ENCODE measurements at places on chromosomes 3 and 15.

DNA sequence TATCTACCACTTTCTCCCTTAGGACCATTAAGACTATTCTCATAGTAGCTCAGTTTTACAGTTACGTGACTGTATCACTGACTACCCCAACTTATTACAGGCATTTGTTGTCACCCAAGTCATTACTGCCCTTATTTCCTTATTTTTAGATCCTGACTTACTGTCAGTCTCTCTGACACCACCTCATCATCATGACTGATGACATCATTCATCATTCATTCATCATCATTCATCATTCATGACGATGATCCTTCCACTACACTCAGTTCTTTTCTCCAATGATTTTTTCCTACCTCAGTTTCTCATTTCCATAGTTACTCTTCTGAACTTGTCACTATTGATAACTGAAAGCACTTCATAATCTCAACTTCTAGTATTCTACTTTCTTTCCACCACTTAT, 83.8 kb downstream of the ADAM10 start:
- no peak for DNase-seq

- DNase-seq = peak; percentile 21
These were observed 8.6 kb upstream of the SST start for GRCh38 chr3:187678726-187679268.

- no peak for DNase-seq
These were observed 56.3 kb downstream of the OSBPL10 start for GRCh38 chr3:31924610-31925270.

- DNase-seq = no peak
These were observed 129.4 kb downstream of the FBN1 start for GRCh38 chr15:48516121-48516520.

- no peak for DNase-seq
These were observed 158.7 kb downstream of the CGGBP1 start for GRCh38 chr3:87900061-87900460.

DNA sequence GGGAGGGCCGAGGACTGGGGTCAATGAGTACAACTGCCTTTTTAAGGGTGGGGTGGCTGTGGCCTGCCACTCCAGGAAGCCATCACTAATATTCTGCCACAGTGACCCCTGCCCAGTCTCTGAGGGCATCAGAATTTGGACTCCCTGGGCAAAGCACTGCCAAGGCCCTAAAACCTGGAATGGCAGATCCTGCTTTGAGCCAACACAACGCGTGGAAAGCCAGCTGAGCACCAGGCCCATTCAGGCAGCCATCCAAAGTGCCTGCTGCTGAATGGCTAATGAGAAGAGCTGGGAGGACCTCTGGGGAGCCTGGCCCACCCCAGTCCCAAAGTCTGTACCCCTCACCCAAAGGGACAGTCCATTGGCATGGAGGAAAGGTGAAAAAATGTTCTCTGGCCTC, 5.0 kb downstream of the TWF2 start:
- no peak for DNase-seq

DNA sequence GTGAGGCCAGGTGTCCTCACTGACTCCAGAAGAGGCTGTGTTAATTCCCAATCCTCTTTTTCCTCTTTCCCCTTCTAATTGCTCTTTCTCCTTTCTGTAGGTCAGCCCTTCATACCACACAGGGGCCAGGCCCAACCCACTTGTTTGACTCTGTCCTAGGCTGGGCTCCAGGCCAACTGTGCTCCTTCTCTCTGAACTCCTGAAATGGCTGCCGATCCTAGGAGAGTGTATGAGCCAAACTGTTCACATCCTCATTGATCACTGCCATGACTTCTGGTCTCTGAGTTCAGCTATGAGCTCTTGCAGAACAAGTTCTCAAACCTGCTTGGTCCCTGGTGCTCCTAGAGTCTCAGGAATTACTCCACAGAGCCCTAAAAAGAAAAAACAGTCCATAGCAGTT, 145.1 kb downstream of the VGLL4 start:
- peak; percentile 74 for DNase-seq

DNA sequence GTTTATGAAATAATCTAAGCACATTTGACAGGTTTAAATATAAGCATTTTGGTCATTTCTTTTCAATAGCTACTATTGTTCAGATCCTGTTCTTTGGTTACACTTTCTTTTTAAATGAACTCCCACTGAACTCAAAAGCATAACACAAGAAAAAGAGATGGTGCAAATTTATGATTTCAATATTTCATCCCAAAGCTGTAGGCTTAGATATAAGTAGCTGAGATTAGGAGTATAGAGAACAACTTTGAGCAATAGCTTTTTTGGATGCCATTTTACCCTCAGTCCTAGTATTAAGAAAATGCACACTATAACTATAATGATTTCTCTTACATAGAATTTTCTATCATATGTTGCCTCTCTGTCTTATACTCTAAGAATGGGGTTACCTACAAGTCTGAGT, 213.8 kb downstream of the ATP8B4 start:
- DNase-seq = no peak

DNA sequence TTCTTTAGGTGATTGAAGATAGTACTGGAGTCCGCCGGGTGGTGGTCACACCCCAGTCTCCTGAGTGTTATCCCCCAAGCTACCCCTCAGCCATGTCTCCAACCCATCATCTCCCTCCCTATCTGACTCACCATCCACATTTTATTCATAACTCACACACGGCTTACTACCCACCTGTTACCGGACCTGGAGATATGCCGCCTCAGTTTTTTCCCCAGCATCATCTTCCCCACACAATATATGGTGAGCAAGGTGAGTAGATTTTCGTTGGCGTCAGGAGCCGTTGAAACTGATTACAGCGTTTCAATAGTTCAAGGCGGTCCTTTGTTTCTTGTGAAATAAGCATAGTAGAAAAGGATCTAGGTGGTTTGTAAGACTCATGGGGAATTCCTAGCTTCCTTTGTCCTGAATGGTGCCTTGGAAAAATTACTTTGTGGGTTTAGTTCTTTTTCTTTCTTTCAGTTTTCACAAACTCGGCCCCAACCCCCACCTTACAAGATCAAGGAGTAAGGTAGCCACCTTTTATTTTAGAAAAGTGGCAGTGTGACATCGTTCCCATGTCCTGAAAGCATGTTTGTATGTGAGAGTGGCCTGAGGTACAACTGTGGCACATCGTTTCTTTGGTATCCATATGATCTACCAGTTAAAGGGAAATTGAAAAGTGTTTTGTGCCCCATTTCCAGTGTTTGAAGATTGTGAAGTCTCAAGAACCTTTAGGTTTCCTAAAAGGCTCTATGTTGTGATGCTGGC, 200.6 kb downstream of the GHSR start:
- no peak for DNase-seq

GRCh38 chr15:89090791-89091626, 2.8 kb downstream of the ABHD2 start:
- DNase-seq = no peak

GRCh38 chr3:174529298-174529697, 329.8 kb upstream of the NAALADL2 start:
- DNase-seq = no peak

- DNase-seq = no peak
These were observed 18.6 kb downstream of the ARRDC4 start for GRCh38 chr15:97979140-97979520.

Data from HuH-7.5 (cell line).